ENCODE measurements at places on chromosomes 4 and X.

GRCh38 chr4:25538430-25538829, 117.2 kb upstream of the SLC34A2 start:
- no peak for DNase-seq

GRCh38 chrX:56268888-56269287, 36.7 kb downstream of the KLF8 start:
- DNase-seq = no peak

GRCh38 chrX:74286950-74287740, 16.8 kb upstream of the ZCCHC13 start:
- no peak for DNase-seq

GRCh38 chrX:120549483-120550452, 11.0 kb downstream of the CUL4B start:
- no peak for DNase-seq

DNA sequence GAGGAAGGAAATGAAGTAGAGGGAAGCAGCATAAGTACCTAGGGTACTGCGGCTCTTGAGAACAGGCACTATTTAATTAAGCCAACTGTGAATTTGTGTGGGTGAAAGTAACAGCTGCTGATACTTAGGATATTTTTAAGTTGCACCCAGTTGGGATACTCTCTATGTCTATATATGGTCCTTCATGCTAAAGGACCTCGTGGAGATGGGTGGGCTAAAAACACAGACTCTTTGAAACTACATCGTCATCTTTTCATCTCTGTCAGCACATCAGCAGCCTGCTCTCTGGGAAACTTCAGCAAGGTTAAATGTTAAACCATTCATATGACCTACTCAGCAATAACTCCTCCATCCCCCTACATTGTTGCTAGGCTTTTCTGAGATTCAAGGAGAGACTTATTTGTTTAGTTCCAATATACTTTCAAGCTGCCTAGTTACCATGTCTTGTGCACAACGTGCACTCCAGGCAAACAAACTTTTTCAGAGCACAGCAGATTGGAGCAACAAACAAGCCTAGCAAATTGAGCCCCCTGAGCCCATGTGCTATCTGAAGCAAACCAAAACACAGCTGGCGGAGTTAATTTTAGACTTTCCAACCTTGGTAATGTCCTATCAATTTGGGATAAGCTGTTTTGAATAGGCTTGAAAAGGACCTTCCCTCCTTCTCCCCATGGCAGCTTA, 6.2 kb upstream of the MOB1B start:
- no peak for DNase-seq

GRCh38 chr4:150139297-150139865, 61.1 kb downstream of the DCLK2 start:
- DNase-seq = no peak

Data from femur (tissue), 1 donor.